Adrenal gland (tissue), 19 donors: ENCODE measurements at places on chromosomes 12 and 14. TPM values are rescaled to one million over a fixed set of nuclear protein-coding genes. Genes with fewer than 3 reads are reported as not detected.

- peaks cover 4% of the 10 kb centered on the region for H3K27me3 ChIP-seq
- no peak overlapping the region for H3K27ac ChIP-seq
- H3K36me3 ChIP-seq, result no peaks in the 10 kb centered on the region
- DNase-seq, result no peak
Measured at GRCh38 chr14:69873877-69874780, 5.1 kb upstream of the SMOC1 start.

DNA sequence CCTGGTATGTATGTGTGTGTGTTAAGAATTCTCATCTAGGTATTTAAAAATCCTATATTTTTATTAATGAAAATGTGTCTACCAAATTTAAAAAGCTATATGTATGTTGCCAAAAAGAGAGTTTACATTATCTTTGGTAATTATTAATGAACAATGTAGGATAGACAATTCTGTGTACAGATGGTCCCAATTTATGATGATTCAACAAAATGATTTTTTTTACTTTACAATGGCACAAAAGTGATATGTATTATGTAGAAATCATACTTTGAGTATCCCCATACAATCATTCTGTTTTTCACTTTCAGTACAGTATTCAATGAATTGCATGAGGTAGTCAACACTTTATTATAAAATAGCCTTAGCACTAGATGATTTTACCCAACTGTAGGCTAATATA is 39.4 kb downstream of the IRAK3 start:
- H3K27ac ChIP-seq, result no peak overlapping the region
- DNase-seq, result no peak
- no peaks in the 10 kb centered on the region for H3K36me3 ChIP-seq
- H3K4me1 ChIP-seq, result no peaks in the 10 kb centered on the region
- H3K4me3 ChIP-seq, result no peak overlapping the region
- no peaks in the 10 kb centered on the region for H3K27me3 ChIP-seq

- DNase-seq, result no peak
- H3K36me3 ChIP-seq, result no peaks in the 10 kb centered on the region
- peaks cover 5% of the 10 kb centered on the region for H3K4me1 ChIP-seq
- peak overlapping the region; percentile 68 for H3K27ac ChIP-seq
- no peak overlapping the region for H3K4me3 ChIP-seq
Measured at GRCh38 chr14:23571701-23572523, 4.3 kb upstream of the AP1G2 start.

- DNase-seq, result no peak
- H3K27ac ChIP-seq, result no peak overlapping the region
- H3K4me3 ChIP-seq, result no peak overlapping the region
- H3K4me1 ChIP-seq, result no peaks in the 10 kb centered on the region
Measured at GRCh38 chr12:115988212-115988611, 289.3 kb downstream of the MED13L start.

GRCh38 chr12:116736962-116737773 is 701 bp downstream of the SPRING1 start:
- no peaks in the 10 kb centered on the region for H3K36me3 ChIP-seq
- H3K27me3 ChIP-seq, result no peaks in the 10 kb centered on the region
- peak overlapping the region; percentile 92 for H3K27ac ChIP-seq
- DNase-seq, result no peak
- H3K4me3 ChIP-seq, result peak overlapping the region; percentile 97

DNA sequence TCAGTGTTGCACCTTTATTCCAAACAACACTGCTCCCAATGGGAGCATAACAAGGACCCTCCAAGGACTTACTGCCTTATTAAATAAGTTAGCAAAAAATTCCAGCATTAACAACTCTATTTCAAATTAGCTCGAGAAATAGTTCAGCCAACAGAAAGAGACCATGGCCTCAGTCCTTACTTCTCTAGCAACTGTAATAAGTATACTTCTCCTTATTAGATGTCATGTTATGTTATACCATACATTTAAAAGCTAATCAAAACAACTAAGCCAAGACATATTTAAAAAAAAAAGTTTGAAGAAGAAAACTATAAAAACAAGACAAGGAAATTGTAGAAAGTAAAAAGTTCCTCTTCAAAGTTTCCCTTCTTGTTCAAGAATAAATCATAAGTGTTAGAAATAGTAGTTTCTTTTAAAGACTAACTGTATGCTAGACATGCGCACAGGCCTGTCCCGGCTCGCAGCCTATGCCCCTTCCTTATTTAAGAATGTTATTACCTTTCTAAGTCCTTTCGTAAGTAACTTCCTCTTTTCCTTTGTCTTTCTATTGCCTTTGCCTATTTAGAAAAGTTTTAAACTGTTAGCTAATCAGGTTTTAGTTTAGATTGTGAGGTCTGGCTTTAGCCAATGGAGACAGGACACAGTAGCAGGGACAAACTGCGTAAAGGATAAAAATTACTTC is 68.6 kb downstream of the RESF1 start:
- H3K4me1 ChIP-seq, result no peaks in the 10 kb centered on the region
- no peak overlapping the region for H3K4me3 ChIP-seq
- no peaks in the 10 kb centered on the region for H3K36me3 ChIP-seq
- no peak for DNase-seq

DNA sequence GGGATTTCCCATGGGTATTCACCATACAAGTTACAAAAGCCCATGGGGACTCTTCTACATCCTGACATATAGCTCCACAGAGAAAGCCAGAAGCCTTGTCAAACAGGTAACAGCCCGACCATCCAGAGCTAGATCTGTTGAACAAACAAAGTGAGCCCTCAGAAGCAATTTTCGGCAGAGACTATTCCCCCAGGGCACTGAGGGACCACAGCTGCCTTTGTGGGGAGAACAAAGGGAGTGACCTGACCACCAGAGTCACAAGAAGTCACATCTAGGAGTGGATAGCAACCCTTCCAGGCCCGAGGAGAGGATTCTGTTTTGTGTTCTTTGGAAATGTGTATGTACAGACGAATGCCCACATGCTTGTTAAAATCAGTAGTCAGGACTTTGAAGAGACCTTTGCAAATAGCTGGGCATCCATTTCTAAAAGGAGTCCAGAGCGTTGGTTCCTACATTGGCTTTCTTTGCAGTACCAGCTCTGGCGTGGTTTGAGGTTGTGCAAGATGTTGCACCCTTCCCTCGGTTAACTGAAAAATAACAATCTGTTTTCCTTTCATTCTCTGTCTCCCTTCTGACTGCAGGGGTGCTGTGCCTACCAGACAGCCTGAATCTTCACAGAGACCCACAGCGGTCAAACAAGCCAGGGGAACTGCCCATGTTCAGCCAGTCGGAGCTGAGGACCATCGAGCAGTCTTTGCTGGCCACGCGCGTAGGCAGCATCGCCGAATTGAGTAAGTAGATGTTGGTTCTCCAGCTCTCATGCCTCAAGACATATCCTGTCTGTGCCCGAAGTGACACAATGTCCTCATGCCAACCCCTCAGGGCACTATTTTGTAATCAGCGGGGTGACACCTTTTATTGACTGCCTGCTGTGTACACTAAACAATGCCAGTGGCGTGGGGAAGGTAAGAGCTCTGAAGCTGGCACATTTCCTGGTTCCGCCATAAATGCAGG is 165.4 kb upstream of the PWP1 start:
- H3K4me1 ChIP-seq, result no peaks in the 10 kb centered on the region
- no peak for DNase-seq
- H3K27ac ChIP-seq, result no peak overlapping the region
- no peaks in the 10 kb centered on the region for H3K36me3 ChIP-seq
- no peaks in the 10 kb centered on the region for H3K27me3 ChIP-seq

DNA sequence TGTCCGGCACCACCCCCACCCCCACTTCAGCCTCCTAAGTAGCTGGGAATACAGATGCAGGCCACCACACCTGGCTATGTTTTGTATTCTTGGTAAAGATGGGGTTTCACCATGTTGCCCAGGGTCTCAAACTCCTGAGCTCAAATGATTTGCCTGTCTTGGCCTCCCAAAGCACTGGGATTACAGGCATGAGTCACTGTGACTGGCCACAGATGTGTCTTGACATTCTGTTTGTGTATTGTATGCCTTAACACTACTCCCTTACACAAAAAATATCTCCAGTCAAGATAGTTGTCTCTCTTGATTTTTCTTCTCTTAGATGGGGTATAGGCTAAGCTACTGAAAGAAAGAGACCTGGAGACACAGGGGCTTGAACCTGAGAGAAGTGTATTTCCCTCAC is 17.6 kb downstream of the CLEC14A start:
- no peaks in the 10 kb centered on the region for H3K27me3 ChIP-seq
- H3K4me1 ChIP-seq, result no peaks in the 10 kb centered on the region
- DNase-seq, result no peak
- no peaks in the 10 kb centered on the region for H3K36me3 ChIP-seq
- no peak overlapping the region for H3K4me3 ChIP-seq

GRCh38 chr14:65249471-65250161 is 147.3 kb upstream of the MAX start:
- H3K4me1 ChIP-seq, result no peaks in the 10 kb centered on the region
- DNase-seq, result no peak
- no peak overlapping the region for H3K27ac ChIP-seq
- no peak overlapping the region for H3K4me3 ChIP-seq
- H3K27me3 ChIP-seq, result no peaks in the 10 kb centered on the region

GRCh38 chr14:100056431-100056830 is 8.8 kb upstream of the EVL start:
- no peak overlapping the region for H3K4me3 ChIP-seq
- no peaks in the 10 kb centered on the region for H3K36me3 ChIP-seq
- H3K4me1 ChIP-seq, result no peaks in the 10 kb centered on the region
- H3K27ac ChIP-seq, result no peak overlapping the region
- DNase-seq, result no peak

GRCh38 chr14:90698379-90698869 is 117.8 kb downstream of the TTC7B start:
- peak; percentile 78 for DNase-seq
- H3K27ac ChIP-seq, result peak overlapping the region; percentile 16
- H3K36me3 ChIP-seq, result no peaks in the 10 kb centered on the region
- H3K4me3 ChIP-seq, result no peak overlapping the region

DNA sequence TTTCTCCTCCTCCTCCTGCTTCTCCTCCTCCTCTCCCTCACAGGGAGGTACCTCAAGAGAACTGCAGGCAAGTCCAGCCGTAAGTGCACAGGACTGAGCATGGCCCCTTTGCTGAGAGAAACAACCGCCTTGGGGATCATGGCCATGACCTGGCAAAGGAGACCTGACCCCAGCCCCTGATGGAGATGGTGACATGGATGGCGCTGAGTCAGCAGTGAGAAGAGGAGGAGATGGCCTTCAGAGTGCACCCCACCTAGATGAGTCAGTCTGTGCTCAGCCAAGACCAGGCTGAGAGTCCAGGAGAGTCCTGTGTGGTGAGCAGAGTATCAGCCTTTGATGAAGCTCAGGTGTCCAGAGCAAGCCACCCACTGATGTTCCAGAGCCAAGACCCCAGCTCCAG is 36.4 kb downstream of the MEG3 start:
- no peaks in the 10 kb centered on the region for H3K36me3 ChIP-seq
- H3K4me3 ChIP-seq, result no peak overlapping the region
- no peak overlapping the region for H3K27ac ChIP-seq
- peak; percentile 68 for DNase-seq
- no peaks in the 10 kb centered on the region for H3K4me1 ChIP-seq

DNA sequence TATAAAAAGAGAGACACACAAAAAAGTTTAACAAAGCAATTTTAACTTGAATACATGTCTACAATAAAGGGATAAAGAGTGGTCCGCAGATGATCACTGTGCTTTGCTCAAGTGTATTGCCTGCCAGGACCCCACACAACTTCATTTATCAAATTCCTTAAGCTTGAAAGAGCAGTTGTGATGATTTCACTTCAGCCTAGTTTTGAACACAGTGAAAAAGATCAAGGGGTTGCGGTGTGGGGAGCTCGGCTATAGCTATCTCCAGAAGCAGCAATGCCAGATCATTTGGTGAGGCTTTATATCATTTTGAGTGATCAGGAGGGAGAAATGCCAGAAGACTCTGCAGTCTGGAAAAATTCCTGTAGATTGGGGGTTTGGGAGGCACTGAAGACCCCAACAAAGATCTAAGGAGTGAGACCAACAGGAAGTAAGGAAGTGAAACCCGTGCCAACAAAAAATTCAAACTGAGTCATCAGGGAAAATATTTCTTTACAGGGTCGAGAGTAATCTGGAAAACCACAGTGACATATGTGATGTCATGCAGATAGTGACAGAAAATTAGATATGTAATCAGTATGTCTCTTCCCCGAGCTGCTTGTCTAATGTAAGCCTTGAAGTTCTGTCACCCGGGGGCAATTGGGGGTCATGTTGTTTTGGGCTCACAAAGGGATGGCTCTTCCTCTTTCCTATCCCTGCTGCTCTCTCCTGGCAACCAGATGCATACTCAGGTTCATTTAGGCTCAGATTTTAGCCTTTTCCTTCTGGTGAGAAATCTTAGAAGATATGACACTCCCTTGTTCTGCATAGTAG is 221.8 kb downstream of the MSRB3 start:
- no peaks in the 10 kb centered on the region for H3K4me1 ChIP-seq
- no peak overlapping the region for H3K27ac ChIP-seq
- no peaks in the 10 kb centered on the region for H3K36me3 ChIP-seq
- DNase-seq, result no peak
- no peaks in the 10 kb centered on the region for H3K27me3 ChIP-seq

DNA sequence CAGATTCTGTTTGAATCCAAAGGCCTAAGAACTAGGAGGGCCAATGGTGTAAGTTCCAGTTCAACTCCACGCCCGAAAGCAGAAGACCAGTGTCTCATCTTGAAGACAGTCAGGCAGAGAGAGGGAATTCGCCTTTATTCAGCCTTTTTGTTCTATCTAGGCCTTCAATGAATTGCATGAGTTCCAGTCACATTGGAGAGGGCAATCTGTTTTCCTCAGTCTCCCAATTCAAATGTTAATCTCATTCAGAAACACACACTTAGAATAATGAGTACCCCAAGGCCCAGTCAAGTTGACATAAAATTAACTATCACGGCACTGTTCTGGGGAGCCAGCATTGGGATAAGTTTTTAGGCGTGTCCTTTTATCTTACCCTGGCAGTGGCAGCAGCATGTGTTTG is 65.8 kb downstream of the C14orf39 start:
- H3K4me1 ChIP-seq, result no peaks in the 10 kb centered on the region
- H3K4me3 ChIP-seq, result no peak overlapping the region
- H3K27ac ChIP-seq, result no peak overlapping the region
- H3K36me3 ChIP-seq, result no peaks in the 10 kb centered on the region

GRCh38 chr12:85580562-85581168 is 255.5 kb downstream of the RASSF9 start:
- H3K4me3 ChIP-seq, result no peak overlapping the region
- H3K36me3 ChIP-seq, result no peaks in the 10 kb centered on the region
- H3K4me1 ChIP-seq, result no peaks in the 10 kb centered on the region
- H3K27ac ChIP-seq, result no peak overlapping the region
- H3K27me3 ChIP-seq, result no peaks in the 10 kb centered on the region
- peak; percentile 38 for DNase-seq

DNA sequence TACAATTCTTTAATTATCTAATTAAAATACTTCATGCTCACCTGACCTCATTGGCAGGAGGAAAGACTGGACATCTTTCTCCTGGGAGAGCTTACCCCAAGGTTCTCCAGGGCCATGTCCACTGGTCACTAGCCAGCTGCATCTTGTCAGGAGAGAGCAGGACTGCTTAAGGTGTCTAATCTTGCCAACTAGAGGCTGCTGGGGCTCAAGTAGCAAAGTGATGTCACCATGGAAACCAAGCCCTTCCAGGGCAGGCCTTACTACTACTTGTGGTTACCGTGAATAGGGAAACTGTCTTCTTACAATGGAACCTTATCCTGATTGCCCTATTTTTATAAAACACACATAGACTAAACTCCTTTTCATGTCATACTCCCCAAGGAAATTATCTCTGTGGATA is 376.4 kb downstream of the SNAPC1 start:
- no peak for DNase-seq
- no peaks in the 10 kb centered on the region for H3K36me3 ChIP-seq
- H3K4me1 ChIP-seq, result no peaks in the 10 kb centered on the region
- H3K27me3 ChIP-seq, result no peaks in the 10 kb centered on the region

The NFE2 gene
- total RNA-seq, result not detected

The SERPINA4 gene
- not detected for total RNA-seq

The RHEBL1 gene
- total RNA-seq, result not detected

The NRXN3 gene
- 0.39 TPM for total RNA-seq
